ENCODE measurements at places on chromosomes 4 and X.

- DNase-seq = no peak
These were observed 704 bp upstream of the SEPSECS start for GRCh38 chr4:25160714-25161592.

GRCh38 chr4:109833756-109834155, 6.0 kb downstream of the RRH start:
- no peak for DNase-seq

DNA sequence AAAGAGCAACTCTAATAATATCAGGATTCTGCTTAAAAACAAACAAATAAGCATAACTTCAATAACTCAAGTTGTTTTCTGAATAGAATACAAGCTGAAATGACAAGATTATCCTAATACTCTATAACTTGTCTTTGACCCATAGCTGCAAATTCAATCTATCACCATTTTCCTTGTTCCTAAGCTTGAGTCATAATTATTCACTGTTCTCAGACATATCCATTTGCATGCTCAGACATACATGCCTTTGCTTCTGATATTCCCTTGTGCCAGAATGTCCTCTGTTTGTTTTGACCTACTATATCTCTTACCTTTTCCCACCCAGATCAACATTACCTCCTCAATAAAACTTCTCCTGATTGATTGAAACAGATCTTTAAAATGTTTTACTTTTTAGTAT, 109.7 kb downstream of the SNCA start:
- DNase-seq = no peak

DNA sequence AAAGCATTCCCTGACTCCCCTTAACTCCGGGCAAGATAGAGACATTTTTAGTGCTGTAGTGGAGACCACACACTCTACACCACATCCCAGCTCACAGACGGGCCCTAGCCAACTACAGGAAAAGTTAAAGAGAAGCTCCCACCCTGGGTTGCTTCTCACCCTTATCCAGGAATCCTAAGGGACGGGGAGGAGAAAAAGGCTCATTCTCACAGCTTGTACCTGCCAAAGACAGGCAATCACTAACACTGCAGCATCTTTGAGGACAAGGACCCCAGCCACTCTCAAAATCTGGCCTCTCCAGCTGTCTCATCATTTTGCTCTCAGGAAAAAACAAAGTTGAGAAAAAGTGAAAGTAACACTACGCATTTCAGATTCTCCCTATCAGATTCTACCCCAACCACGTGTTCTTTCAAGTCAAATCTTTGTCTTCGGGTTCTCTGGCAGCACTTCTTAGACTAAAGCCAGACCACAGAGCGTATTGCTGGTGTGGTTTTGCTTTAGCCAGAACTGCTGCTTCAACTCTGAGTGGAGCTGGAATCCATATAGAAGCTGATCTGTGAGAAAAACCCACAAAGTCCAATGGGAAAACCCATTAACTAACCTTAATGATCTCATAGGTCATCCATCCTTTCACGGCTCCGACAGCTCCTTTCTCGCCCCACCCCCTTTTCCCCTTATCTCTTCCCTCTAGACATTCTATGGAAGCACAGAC, 605.9 kb upstream of the DIPK2B start:
- DNase-seq = no peak

DNA sequence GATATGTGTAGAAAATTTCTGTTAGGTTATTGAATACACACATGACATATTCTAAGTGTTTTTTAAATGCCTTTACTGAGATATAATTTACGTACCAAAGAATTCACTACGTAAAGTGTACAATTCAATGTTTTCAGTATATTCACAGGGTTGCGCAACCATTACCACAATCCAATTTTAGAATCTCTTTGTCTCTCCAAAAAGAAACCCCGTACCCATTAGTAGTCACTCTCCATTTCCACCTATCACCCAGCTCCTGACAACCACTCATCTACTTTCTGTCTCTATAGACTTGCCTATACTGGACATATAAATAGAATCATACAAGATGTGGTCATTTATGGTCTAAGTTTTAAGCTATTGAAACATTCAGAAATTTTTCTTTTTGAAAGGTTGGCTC, 53.0 kb upstream of the FBXW7 start:
- no peak for DNase-seq

DNA sequence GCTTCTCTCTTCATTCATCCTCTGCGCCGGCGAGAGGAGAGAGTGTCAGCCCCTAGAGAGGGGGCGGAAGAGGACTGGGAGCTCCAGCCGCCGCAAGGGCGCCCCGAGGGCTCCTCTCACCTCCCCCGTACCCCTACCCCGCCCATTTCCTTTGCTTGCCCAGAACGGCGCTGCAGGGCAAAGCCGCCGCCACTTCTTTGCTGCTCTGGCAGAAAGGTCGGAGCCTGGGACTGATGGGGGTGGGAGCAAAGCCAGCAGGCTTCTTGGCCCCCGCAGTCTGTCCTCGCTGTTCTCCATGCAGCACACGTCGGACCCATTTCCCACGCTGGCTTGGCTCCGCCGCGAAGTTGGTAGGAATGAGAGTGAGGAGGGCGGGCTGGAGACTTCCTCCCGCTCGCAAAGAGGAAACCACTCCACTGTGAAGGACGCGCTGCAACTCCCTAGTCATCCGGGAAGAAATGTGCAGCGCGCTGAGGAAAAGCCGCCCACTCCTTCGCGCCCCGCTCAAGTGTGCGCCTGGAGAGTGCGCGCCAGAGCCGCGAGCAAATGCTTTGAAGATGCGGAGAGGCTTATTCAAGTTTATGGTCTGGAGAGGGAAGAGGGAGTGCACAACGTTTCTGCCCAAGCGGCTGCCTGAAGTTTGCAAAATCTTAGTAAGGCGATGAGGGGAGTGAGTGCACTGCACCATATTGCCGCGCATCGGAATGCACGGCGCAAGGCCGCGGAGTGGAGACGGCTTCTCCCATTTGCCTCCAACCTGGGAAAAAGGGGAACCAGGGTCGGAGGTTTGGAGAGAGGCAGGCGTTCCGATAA, 2.8 kb upstream of the PCDH7 start:
- peak; percentile 78 for DNase-seq

DNA sequence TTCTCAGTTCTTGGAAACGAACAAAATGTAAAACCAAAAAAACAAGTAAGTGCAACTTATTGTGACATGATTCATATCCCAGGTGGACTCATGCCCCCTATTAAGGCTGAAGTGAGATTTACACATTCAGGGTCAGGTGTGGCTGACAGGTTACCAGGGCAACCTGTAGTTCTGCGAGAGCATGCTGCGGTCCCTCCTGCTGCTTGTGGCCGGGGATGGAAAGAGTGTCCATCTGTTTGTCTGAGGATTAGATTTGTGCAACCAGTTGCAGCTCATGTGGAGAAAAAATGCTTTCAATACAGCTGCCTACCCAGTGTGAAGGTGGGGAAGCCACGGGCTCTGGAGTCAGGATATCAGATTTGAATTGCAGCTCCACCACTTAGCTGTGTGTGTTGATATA, 78.8 kb downstream of the FAM184B start:
- no peak for DNase-seq

GRCh38 chr4:153651587-153651986, 32.5 kb upstream of the TLR2 start:
- no peak for DNase-seq

GRCh38 chr4:48329193-48329592, 12.1 kb upstream of the SLAIN2 start:
- DNase-seq = no peak

- DNase-seq = no peak
These were observed 115.4 kb upstream of the NAP1L5 start for GRCh38 chr4:88813013-88813412.

GRCh38 chrX:49930039-49930438, 7.6 kb downstream of the CLCN5 start:
- no peak for DNase-seq

- DNase-seq = no peak
These were observed 89.3 kb downstream of the DDIT4L start for GRCh38 chr4:100100985-100101384.

- DNase-seq = peak; percentile 11
These were observed at the start of gene NAA10 for GRCh38 chrX:153934762-153935325. TSS of gene NAA10 (minus strand) at chrX:153935037. CDS start at chrX:153934904, 133 bp downstream.

DNA sequence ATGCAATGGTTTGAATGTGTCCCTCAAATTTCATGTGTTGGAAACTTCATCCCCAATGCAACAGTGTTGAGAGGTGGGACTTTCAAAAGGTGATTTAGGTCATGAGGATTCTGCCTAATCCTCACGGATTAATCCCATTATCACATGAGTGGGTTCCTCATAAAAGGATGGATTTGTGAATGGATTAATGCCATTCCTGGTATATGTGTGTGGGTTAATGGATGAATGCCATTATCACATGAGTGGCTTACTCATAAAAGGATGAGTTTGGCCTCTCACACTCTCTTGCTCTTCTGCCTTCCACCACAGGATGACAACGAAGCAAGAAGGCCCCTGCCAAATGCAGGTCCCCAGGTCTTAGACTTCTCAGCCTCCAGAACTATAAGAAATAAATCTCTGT, 30.5 kb upstream of the NEUROG2 start:
- DNase-seq = no peak

- no peak for DNase-seq
These were observed 101.9 kb upstream of the RBPJ start for GRCh38 chr4:26218677-26219605.

DNA sequence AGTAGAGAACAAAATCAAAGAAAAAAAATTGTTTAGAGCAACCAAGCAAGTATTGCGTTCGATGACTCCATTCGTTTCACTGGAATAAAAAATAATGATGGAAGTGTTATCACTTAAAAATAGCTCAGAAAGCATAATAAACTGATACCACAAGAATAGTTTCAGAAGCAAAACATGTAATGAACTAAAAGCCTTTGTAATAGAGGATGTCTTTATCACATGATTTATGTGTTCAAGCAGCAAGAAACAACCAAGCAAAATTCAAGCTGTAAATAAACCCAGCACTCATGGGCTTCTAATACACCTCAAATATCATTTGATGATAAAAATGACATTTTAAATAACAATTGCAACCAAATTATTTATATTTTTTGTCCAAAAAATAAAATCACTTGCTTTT, 192.2 kb downstream of the NDST4 start:
- no peak for DNase-seq

DNA sequence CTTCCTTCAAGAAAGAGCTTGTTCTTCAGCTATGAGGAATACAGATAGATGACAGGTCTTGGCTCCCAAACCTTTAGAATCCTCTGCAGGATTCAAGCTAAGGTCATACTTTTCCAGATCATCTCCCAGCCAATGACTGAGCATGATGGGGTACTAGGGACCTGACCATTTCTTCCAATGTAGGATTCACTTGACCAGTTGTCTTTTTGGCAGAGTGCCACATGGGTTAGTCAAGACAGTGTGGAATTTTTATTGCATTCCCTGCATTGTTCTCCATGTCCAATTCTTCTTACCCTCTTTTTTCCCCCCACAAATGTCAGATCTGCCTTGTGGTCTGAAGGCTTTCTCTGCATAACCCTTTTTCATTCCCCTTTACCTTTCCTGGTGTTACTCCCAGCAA, 99.5 kb downstream of the CCSER1 start:
- DNase-seq = no peak

DNA sequence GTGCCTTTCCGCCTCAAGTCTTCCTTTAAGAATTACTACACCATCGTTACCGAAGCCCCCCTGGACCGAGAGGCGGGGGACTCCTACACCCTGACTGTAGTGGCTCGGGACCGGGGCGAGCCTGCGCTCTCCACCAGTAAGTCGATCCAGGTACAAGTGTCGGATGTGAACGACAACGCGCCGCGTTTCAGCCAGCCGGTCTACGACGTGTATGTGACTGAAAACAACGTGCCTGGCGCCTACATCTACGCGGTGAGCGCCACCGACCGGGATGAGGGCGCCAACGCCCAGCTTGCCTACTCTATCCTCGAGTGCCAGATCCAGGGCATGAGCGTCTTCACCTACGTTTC, 2.2 kb downstream of the PCDH10 start:
- DNase-seq = peak; percentile 53

DNA sequence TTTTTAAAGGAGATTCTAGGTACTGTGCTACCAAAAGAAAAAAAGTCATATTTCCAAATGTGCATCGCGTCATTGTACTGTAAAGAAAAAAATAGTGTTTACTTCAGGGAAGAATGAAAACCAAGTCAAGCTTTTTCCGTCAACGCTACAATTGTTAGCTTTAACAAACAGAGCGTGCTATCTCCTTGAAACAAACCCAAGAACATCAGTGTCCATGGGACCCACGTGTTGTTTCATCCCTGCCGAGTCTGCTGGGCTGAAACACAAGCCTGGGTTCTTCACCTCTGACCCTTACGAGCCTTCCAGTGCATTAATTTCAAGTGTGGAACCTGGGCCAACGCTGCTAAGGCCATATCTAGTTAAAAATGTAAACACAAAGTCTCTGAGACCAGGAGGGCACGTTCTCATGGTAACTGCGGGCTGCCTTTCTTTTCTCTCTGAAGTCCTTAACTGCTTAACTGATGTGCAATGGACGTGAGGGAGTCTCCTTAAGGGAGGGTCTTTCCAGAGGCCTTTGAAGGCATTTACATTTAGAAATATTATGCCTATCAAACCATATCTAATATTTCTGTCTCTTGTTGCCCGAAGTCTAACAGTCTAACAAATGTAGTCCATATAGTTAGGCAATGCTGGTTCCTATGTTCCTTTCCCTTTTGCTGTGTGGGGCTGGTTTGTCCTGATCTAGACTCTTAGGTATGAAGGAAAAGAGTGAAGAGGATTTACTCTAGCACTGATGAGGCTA, 36.3 kb downstream of the ING2 start:
- no peak for DNase-seq

GRCh38 chrX:110614596-110614995, 181.0 kb downstream of the CHRDL1 start:
- DNase-seq = no peak

GRCh38 chrX:108348525-108348924, 89.7 kb downstream of the COL4A6 start:
- DNase-seq = no peak

GRCh38 chr4:80454040-80454439, 118.5 kb downstream of the CFAP299 start:
- no peak for DNase-seq

GRCh38 chr4:118799231-118799942, 36.5 kb downstream of the SEC24D start:
- DNase-seq = no peak

- DNase-seq = no peak
These were observed 270.2 kb upstream of the SMIM31 start for GRCh38 chr4:164483711-164484110.

DNA sequence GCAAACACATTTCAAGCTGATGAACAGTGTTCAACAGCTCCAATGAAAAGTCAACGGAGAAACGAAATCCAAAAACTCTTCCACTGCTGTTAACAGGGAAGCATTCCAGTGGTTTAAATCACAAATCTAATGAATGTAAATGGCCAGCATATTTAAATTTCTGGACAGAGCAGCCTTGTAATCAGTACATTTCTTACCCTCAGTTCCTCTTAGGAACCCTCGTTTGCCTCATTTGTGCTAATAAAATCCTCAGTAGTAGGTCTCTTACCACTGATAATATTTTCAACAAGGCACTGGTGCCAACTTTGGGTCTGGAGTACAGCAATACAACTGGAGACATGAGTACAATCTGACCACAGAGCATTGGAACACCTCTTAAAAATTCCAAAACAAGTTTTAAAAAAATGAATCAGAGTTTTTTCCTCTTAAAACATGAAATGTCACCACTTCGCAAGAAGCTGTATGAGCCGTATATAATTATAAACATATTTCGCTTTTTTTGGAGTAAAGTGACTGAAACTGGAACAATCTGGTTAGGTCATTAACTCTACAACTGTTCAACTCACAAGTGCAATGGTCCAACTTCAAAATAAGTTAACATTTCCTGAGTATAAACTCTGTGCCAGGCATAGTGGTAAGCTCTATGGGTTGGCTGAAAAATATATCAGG, 211.2 kb downstream of the CPEB2 start:
- DNase-seq = no peak

All from nucleus accumbens (tissue), 56 donors.